Activated CD4-positive, alpha-beta T cell treated with anti-CD3 and anti-CD28 coated beads for 36 hours (primary cell): ENCODE measurements at places on chromosomes 12 and 14. TPM values are rescaled to one million over a fixed set of nuclear protein-coding genes. Genes with fewer than 3 reads are reported as not detected.

DNA sequence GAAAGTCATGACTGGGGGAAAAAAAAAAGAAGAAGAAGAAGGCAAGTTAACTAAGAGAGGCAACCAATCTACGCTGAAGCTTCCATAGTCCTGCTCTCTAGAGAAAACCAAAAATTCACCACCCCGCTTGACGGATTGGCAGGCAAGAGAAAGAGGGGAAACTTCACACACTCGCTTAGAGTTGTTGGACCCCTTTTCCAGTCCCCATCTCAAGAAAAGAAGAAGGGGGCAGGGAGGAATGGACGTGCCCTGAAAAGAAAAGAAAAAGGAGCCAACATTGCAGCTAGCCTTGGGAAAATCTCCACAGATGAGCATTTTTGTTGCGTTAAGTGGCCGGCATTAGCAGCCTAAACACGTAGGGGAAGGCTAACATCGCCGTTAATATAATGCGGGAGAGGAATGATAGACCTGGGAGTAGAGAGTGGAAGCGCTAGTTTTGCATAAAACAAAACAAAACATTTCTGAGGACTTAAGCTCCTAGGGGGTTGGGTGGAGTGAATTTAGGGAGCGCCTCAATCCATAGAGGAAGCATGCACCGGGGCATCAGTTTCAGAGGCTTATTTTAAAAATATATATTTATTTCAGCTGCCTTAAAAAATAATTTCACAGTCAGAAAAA is 11.3 kb upstream of the FOXG1 start:
- H3K4me3 ChIP-seq, result no peak overlapping the region
- peaks cover 57% of the 10 kb centered on the region for H3K27me3 ChIP-seq
- peaks cover 2% of the 10 kb centered on the region for H3K36me3 ChIP-seq
- no peak overlapping the region for H3K27ac ChIP-seq
- no peak for DNase-seq

GRCh38 chr12:53413485-53414204 is 10.0 kb upstream of the AMHR2 start:
- H3K36me3 ChIP-seq, result peaks cover 39% of the 10 kb centered on the region
- no peak for DNase-seq
- peak overlapping the region; percentile 58 for H3K27ac ChIP-seq
- H3K27me3 ChIP-seq, result no peaks in the 10 kb centered on the region

The LMNTD1 gene
- total RNA-seq, result not detected

DNA sequence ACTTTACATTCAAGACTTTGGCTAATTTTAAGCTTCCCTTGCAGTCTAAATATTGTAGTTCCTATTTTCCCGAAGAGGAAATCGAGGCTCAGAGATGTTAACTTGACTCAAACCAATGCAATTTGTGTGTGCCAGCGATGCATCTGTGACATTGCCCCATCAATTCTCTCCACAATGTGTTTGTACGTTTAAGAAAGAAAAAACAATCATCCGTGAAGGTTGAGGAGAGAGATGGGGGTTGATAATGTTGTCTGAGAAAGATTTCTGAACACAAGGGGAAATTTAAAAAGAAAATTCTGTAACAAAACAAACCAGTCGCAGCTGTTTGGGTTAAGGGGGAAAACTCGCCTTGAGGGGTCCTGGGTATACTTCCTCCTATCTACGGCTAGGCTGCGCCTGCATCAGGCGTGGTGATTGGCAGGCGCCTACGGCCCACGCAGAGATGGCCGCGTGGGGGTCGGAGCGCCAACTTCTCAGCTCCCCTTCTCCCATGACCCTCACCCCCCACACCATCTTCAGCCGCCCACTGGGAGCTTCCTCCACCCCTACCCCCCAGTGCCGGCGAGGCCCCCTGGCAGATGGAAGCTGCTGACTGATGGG is 12.3 kb downstream of the SIX1 start:
- H3K36me3 ChIP-seq, result no peaks in the 10 kb centered on the region
- H3K27me3 ChIP-seq, result peaks cover 55% of the 10 kb centered on the region
- H3K4me3 ChIP-seq, result no peak overlapping the region
- H3K4me1 ChIP-seq, result peaks cover 25% of the 10 kb centered on the region

DNA sequence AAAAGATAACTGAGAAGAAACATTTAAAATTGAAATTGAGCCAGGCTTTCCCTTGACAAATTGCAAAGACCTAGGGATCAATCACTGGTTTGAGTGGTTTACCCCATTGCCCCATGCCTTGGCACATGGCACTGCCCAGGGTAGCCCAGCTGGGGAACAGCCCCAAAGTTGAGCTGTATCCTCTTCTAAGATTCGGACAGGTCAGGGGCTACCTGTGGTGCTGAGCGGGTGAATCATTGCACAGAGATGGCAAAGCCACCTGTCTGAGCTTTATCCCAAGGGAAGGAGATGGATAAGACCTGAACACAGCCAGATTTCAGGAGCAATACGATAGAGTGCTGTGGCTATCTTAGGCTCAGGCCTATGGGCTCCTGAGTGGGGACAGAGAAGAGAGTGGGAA is 7.0 kb downstream of the IFI27L2 start:
- H3K27ac ChIP-seq, result no peak overlapping the region
- peaks cover 3% of the 10 kb centered on the region for H3K27me3 ChIP-seq
- no peaks in the 10 kb centered on the region for H3K4me1 ChIP-seq
- H3K36me3 ChIP-seq, result peaks cover 3% of the 10 kb centered on the region
- no peak overlapping the region for H3K4me3 ChIP-seq
- DNase-seq, result no peak

The PLA2G1B gene
- total RNA-seq, result not detected

- H3K4me3 ChIP-seq, result no peak overlapping the region
- H3K36me3 ChIP-seq, result peaks cover 41% of the 10 kb centered on the region
- no peak overlapping the region for H3K27ac ChIP-seq
- DNase-seq, result no peak
- no peaks in the 10 kb centered on the region for H3K4me1 ChIP-seq
These were observed 18.5 kb downstream of the ANAPC5 start for GRCh38 chr12:121333747-121334146.

- no peak overlapping the region for H3K4me3 ChIP-seq
- DNase-seq, result no peak
- H3K4me1 ChIP-seq, result no peaks in the 10 kb centered on the region
- no peak overlapping the region for H3K27ac ChIP-seq
- H3K36me3 ChIP-seq, result no peaks in the 10 kb centered on the region
These were observed 23.5 kb upstream of the RIMBP2 start for GRCh38 chr12:130739571-130739970.
